Myometrial cell (primary cell): ENCODE measurements at places on chromosomes 2 and 18. TPM values are rescaled to one million over a fixed set of nuclear protein-coding genes. Genes with fewer than 3 reads are reported as not detected.

The PRKAG3 gene
- not detected in 2 replicates for total RNA-seq

The DQX1 gene
- total RNA-seq = 0.58 TPM in 1 of 2 replicates, not detected in the other

The VSNL1 gene
- not detected in 2 replicates for total RNA-seq

The STK11IP gene
- total RNA-seq = 13.0 and 14.4 TPM in 2 replicates

The KIF1A gene
- total RNA-seq = 0.29 TPM in 1 of 2 replicates, not detected in the other

The SULT1C2 gene
- not detected in 2 replicates for total RNA-seq

The SCYGR3 gene
- total RNA-seq = not detected in 2 replicates

The TCF7L1 gene
- total RNA-seq = 0.35 and 1.7 TPM in 2 replicates

The B4GALT6 gene
- total RNA-seq = 1.2 and 3.9 TPM in 2 replicates

The RETREG2 gene
- 55.8 and 78.7 TPM in 2 replicates for total RNA-seq

The EMILIN1 gene
- 397 and 406 TPM in 2 replicates for total RNA-seq

The C2orf78 gene
- not detected in 2 replicates for total RNA-seq

The LDAH gene
- 13.5 and 19.1 TPM in 2 replicates for total RNA-seq

The TUBA3E gene
- not detected in 2 replicates for total RNA-seq

The CYTIP gene
- total RNA-seq = not detected in 2 replicates

The APLF gene
- 1.4 and 3.0 TPM in 2 replicates for total RNA-seq

The SLC4A5 gene
- not detected in 2 replicates for total RNA-seq

The MMADHC gene
- total RNA-seq = 169 and 184 TPM in 2 replicates

The GKN2 gene
- total RNA-seq = not detected in 2 replicates

The DPP4 gene
- total RNA-seq = 23.9 and 26.9 TPM in 2 replicates

The RESP18 gene
- total RNA-seq = not detected in 2 replicates
